HCEC 1CT (cell line): ENCODE measurements at places on chromosomes 5 and 9.

- DNase-seq: no peak
These were observed 4.3 kb downstream of the EEIG1 start for GRCh38 chr9:127976498-127976897.

- no peak for DNase-seq
These were observed 122.1 kb downstream of the SAXO1 start for GRCh38 chr9:18910916-18911315.

- peak; percentile 33 for DNase-seq
These were observed 13.2 kb downstream of the TTC39B start for GRCh38 chr9:15293804-15294316.

DNA sequence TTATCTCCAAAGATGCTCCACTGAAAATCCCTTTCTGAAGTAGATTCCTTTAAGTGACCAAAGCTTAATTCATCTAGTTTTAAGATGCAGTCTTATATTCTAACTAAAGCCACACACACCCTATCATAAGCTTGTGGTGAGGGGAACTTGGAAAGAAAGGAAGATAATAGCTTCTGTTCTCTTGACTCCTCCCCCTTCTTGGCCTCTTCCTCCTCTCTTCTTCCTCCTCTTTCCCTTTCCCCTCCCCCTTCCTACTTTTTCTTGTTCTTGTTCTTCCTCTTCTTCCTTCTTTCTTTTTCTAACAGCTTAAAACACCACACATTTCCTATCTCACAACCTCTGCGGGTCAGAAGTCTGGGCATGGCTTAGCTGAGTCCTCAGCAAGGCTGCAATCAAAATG is 23.5 kb downstream of the IL7R start:
- no peak for DNase-seq

- peak; percentile 23 for DNase-seq
These were observed 57.8 kb downstream of the ZNF462 start for GRCh38 chr9:106920701-106921283.

- DNase-seq: no peak
These were observed 87.8 kb upstream of the SLC30A5 start for GRCh38 chr5:69006030-69006429.

DNA sequence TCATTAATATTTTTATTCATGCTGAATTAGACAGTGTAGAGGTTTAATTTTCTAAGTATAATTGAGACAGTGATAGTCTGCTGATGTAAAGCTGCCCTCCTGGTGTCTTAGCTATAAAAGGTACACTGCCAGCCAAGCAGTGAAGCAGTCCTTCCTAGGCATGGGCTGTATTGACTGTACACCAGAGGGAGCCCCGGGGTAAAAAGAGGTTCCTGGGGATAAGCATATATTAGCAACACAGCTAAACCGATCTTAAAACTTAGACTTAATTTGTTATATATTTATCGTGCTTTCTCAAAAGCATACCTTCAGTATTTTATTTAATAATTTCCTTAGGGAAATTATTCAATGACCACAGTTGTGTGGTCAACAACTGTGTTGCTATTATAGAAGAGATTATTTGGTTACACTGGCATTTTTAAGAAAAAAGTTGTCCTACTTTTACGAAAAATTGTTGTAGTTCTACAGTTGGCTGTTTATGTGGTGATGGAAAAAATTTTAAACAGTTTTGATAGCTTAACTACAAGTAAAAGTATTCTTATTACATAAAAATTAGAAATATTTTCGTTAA is 68.8 kb downstream of the ELL2 start:
- peak; percentile 46 for DNase-seq

DNA sequence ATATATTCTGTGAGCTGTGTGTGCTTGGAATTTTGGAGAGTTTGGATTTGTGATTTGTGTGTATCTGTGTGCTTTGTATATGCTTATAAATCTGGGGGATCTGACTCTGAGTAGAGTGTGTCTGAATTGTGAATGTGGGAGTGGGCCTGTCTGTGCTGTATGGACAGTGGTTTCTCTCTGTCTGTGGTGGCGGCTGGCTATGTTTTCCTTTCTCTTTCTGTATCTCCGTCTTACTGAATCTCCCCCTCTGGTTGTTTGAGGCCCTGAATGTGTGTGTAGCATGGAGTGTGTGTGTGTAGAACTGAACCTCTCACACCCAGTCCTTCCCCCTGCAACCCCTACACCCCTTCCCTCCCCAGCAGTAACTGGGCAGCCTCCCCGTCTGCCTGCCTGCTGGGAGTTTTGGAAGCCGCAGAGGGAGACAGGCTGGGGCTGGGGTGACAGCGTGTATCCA is 4.7 kb downstream of the CXXC5 start:
- no peak for DNase-seq

GRCh38 chr5:113507601-113508000 is 5.9 kb upstream of the YTHDC2 start:
- DNase-seq: no peak

GRCh38 chr9:114789006-114789405 is 16.8 kb downstream of the TNFSF15 start:
- no peak for DNase-seq

GRCh38 chr5:52771343-52772039 is 16.2 kb upstream of the ITGA1 start:
- no peak for DNase-seq

DNA sequence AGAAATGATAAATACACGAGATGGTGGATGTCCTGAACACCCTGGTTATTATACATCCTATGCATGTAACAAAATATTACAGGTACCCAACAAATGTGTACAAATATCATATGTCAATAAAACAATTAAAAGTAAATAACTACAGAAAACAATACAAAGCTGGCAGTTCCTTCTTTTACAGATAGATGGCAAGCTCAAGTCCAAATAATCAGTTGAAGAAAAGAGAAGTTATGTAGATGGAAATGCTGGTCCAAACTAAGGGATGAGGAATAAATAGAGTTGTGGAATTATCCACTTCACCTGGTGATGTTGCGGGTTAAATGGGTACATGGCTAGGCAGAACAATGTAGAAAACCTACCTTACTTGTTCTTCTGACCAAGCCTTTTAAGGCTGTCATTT is 79.4 kb downstream of the PALM2AKAP2 start:
- no peak for DNase-seq

DNA sequence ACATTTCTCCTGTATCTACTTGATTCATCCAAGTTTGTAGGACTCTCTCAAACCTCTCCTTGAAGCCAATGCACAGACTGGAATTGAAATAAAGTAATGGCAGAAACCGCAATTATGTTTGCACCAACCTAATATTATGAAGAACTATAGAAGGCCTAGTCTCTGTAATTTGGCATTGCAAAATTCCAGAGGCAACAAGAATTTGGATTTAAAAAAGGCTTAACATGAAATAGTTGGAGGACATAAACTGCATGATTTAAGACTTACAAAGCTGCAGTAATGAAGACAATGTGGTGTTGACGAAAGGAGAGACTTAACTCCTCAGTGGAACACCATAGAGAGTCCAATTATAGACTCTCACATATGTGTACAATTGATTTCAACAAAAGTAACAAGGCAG is 117.8 kb upstream of the MINAR2 start:
- no peak for DNase-seq

- DNase-seq: no peak
These were observed 120.5 kb upstream of the BOD1 start for GRCh38 chr5:173736923-173737412.

DNA sequence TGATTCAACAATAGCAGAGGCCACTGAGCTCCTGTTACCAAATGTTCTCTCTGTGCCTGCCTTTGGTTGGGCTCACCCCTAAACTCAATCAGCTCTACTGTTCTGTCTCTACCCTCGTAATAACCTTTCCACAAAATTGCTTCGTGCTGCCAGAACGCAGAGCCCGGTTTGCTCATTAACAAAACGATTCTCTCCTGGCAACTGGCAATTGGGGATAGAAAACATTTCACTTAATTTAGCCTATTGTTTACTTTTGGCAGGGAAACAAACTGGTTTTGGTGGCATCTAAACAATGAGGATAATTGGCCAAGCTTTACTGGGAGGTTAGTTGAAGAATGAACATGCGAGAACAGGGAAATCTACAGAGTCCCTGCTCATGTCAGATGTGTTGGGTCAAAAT is 56.6 kb downstream of the SLC28A3 start:
- DNase-seq: no peak

GRCh38 chr5:6039111-6039510 is 339.2 kb downstream of the MED10 start:
- DNase-seq: no peak

- peak; percentile 78 for DNase-seq
These were observed 50.8 kb upstream of the FOXE1 start for GRCh38 chr9:97802276-97802675.

- DNase-seq: no peak
These were observed 509.6 kb upstream of the TNC start for GRCh38 chr9:115627511-115627910.

GRCh38 chr5:145161391-145161790 is 673.8 kb downstream of the PRELID2 start:
- DNase-seq: no peak

DNA sequence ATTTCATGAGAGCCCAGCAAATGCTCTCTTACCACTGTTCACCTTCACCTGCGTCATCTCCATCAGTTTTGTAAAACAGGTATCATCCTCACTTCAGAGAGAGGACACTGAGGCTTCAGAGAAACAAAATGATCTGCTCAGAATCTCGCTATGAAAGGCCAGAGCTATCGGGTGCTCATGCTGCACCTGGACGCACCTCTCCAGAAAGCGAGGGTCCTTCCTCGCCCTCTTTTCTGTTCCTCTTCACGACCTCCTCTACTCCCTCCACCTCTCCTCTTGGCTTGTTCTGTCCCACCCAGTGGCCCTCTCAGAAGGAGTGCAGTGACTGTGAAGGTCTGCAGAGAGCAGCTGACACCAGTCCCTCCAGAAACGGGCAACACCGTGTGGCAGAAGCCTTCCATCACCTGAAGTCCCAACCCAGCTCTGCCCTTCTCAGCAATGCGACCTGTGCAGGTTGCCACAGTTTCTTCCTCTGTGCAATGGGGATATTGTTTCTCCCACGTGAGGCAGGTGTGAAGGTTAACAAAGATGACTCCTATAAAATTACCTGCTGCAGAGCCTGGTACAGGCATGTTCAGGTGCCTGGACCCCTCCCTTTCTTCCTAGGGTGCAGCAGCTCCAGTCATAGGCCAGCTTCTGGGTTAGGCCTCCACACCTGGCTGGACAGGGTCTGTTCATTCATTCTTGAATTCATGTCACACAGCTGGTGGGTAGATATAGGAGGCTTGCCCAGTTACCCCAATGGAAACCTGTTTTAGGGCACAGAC is 45.3 kb upstream of the ANGPTL2 start:
- DNase-seq: no peak

DNA sequence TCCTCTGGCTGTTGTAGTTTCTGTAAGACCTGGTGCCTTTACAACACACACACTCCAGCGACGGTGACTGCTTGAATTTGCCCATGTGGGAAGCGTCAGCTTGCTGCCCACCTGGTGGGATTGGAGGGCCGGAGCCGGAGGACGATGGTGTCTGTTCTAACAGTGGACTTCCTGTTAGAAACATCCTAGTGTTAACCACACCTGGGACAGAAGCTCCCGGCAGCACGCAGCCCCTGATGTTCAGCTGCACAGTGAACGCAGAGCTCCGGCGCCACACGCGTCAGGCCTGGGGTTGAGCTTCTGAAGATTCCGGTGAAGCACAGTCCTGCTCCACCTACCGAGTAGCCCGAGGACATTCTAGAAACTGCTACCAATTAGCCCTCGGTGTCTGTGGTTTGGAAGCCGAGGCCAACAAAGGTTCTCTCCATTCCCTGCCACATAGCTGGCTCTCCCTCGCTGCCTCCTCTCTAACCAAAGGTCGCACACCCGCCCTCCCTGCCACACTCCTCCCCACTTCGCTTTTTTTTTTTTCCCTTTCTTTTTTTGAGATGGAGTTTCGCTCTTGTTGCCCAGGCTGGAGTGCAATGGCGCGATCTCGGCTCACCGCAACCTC is 14.4 kb downstream of the PMPCA start:
- DNase-seq: no peak

GRCh38 chr9:269081-269711 is 54.5 kb downstream of the DOCK8 start:
- no peak for DNase-seq

DNA sequence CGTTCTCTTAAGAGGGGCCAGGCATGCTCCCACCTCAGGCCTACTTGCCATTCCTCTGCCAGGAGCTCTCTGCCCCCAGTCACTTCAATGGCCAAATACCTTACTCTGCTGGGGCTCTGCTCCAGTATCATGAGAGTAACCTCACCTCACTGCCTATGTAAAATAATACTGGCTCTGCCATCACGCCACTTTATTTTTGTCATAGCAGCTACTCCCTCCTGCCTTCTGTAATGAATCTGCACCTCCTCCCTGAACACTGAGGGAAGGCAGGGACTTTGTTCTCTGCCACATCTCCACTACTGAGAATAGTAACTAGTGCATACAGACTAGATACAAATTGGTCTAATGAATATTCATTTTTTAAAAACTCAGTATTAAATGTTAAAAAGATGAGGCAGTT is 33.8 kb downstream of the MACROH2A1 start:
- DNase-seq: no peak

DNA sequence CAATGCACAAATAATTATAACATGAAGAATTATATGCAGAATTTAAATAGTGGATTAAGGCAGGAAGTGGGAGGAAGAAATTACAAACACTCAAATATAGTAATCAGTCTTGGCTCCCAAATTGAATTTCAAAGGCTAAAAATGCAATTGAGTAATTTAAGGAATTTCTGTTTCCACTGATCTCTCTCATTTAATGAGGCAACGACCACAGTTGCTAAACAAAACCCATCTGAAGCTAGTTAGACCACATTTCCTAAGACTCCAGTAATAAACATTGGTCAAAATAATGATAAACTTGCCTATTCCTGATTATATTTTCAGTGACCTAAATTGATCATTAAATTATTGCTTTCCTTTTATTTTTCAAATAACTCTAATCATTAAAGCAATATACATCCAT is 174.3 kb upstream of the GRIN3A start:
- no peak for DNase-seq

DNA sequence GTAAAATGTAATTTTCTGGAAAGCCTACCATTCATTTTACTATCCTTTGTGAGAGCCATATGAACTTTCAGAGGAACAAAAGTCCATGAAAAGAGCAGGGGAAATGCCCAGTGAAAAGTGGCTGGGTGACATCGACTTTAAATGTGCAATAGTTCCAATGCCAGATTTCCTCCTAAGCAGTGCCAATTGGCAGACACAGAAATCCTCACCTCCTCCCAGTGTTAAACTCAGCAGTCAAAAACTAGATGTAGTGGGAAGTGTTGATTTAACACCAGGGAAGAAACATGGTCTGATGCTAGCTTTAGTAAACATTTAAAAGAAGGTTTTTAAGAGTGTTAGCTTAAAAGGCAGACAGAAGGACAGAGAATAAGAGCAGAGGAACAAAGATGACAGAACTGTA is 2055.2 kb downstream of the MAT2B start:
- DNase-seq: no peak

DNA sequence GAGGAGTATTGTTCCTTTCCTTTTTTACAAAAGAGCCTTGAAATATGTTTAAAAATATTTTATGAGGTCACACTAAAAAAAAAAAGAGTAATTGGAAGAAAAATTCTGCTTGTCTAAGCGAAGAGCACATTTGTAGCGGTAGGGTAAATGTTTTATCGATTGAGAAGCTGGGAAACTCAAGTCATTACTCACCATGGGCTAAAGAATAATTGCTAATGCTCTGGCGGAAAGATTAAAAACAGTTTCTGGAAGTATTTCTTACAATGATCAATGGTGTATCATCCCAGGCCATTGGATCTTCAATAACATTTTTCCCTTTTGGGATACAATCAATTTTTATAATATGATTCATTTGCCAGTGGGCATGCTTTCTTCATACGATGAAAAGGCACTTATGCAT is 450.0 kb downstream of the RASEF start:
- no peak for DNase-seq
